Inflammatory macrophage (primary cell): ENCODE measurements at places on chromosomes 6 and 20.

DNA sequence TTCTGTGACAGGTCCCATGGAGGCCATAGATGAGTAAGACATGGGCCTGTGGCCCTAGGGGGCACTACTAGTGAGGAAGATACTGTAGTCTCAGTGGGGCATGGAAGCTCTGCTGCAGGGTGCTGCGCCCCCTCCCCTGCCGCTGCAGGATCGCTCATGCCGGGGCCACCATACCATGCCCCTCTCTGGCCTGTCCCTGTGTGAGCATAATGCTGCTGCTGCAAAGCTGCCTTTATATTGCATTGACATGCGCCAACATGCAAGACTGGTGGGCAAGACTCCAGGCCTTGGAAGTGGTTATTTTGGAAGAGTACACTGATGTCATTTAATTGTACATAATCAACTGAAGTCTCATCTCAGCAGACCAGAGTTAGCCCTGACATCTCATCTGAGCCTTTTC lies 60.0 kb downstream of the TOX2 start:
- no peak for DNase-seq

GRCh38 chr6:159759645-159760044 lies 2.2 kb upstream of the ACAT2 start:
- DNase-seq, result no peak

GRCh38 chr6:41940759-41941279 lies 789 bp downstream of the CCND3 start:
- peak; percentile 41 for DNase-seq

DNA sequence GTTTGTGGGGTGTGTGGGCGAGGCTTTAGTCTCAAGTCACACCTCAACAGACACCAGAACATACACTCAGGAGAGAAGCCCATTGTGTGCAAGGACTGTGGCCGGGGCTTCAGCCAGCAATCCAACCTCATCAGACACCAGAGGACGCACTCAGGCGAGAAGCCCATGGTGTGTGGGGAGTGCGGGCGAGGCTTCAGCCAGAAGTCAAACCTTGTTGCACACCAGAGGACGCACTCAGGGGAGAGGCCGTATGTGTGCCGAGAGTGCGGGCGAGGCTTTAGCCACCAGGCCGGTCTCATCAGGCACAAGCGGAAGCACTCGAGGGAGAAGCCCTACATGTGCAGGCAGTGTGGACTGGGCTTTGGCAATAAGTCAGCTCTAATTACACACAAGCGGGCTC lies 27.8 kb downstream of the ZNF133 start:
- no peak for DNase-seq

DNA sequence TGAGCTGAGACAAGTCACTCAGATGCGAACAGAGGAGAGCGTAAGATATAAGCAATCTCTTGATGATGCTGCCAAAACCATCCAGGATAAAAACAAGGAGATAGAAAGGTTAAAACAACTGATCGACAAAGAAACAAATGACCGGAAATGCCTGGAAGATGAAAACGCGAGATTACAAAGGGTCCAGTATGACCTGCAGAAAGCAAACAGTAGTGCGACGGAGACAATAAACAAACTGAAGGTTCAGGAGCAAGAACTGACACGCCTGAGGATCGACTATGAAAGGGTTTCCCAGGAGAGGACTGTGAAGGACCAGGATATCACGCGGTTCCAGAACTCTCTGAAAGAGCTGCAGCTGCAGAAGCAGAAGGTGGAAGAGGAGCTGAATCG lies 9.5 kb upstream of the SNRNP48 start:
- DNase-seq, result no peak

DNA sequence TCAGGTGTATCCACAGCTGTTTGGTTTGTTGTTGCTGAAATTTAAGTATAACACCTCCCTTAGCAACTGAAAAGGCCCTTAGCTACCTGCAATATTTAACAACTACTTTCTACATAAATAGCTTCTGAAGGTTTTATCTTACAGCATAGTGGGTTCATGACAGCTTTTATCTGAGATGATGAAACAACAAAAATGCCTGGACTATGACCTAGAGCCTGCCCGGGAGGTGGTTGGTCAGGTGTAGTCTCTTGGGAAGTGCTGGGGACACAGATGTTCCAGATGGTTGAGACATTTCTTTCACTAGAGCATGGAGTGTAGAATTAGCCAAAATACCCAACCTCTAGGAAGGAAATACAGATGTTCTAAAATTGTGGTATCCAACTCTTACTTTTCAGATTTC lies 705.4 kb downstream of the MAFB start:
- DNase-seq, result no peak

DNA sequence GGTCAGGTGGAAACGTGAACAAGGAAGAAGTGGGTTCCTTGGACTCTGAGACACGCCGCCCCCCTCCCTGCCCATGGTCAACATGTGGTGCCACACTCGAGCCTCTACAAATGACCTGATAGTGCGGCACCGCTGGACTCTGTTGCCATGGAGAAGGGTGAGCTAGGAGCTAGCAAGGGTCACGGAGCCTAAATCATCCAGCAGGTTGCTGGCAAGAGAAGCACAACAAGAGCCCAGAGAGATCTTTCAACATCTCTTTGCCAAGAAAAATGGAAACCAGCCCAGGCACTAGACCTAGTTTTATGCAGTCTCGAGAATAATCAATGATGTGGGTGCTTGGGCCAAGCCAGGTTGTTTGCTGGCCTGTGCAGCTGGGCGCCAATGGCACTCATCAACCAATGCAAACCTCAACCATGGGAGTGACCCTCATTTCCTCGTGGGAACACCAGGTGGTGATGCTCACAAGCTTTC lies 69.5 kb downstream of the NOL4L start:
- DNase-seq, result no peak

DNA sequence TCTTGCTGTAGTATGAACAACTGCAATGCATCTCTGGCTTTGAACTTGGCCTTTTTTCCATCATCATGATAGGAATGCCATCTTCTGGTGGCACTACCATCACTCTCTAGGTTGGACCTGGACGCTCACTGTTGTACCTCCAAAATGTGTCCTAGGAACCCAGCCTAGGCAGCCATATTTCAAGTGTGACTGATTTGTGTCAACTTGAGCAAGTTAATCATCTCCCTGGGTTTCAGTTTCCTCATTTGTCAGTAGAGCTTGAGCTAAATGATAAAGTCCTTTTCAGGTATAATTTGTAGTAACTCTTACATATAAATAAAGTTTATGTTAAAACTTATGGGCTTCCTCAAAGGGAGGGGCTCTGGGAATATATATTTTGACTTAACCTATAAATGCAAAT lies 241.7 kb upstream of the CEP162 start:
- no peak for DNase-seq

DNA sequence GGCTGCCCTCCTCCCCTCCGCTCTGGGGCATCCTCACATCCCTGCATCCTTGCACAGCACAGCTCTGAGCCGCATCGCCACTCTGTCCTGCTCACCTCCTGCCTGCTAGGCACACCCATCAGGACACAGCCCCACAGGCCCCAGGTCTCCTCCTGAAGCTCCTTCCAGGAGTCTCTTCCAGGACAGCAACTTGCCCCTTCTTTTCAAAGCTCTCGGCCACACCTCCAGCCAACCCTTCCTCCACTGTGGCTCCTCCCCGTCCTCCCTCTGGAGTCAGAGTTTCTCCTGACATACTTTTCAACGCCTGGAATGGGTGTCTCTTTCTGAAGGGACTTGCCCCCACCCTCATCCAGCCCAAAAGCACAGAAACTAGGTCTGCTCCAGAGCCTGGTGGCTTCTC lies 77.3 kb downstream of the SLC23A2 start:
- no peak for DNase-seq

- no peak for DNase-seq
Measured at GRCh38 chr20:53999077-53999476, 71.3 kb downstream of the BCAS1 start.

DNA sequence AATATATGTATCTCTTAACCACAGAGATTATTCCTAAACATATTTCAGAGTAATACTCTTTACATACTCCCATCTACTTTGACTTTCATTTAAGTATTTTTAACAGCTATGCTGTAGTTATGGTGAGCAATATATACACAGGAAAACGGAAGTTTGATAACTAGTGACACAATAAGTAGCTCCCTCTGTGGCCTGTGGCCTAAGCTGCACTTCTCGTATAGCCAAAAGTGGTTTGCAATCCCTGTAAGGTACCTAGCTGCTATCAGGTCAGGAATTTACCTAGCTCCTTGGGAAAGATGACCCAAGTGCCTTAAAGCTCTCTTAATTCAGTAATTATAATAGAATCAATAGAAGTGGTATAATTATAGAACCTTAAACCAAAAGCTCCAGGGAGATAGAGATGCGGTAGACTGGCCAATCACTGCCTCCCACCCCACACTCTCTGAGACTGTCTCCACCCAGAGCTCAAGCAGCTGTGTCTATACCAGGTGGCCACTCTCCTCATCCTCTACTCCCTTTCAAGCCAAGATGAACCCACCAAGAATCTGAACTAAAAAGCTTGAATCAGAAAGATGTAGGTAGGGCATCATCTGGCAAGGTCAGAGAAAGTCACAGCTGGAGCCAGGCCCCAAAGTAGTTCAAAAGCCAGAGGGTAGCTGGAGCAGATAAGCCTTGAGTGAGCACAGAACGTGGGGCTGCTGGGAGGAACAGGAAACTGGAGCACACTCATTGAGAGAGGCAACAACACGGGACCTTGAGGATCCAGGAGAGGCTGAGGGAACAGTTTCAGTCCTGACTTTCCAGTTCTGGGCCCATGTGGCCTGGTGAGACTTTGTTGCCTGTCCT lies 84.9 kb upstream of the ASF1A start:
- peak; percentile 58 for DNase-seq

DNA sequence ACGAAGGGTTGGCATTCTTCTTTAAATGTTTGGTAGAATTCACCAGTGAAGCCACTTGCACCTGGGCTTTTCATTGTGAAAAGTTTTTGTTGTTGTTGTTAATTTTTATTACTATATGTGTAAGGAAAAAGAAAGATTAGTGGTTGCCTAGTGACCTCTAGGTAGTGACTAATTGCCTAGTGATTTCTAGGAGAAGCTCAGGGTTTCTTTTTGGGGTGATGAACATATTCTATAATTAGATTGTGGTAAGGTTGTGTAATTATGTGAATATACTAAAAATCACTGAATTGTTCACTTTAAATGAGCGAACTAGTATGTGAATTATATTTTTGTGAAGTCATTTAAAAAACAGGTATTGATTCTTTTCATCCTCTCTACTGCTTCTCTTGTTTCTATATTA lies 123.8 kb upstream of the TMEM170B start:
- peak; percentile 66 for DNase-seq

DNA sequence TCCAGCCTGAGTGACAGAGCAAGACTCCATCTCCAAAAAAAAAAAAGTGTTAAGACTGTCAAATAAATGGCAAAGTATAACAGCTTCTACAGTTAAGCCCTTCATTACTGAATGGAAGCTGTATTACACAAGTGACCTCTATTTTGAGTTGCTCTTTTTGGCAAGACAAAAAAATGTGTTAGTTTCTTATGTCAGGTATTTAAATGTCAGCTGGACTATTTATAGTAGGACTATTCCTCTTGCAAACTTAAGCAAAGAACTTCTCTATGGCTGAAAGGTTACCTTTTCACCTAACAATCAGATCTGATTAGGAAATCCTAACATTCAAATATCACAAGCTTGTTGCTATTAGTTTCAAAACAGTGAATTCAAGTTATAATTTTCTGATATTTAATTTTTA lies 12.4 kb downstream of the UBE2V1 start:
- DNase-seq, result no peak

GRCh38 chr6:110216140-110216539 lies 35.9 kb downstream of the CDC40 start:
- DNase-seq, result no peak

- no peak for DNase-seq
Measured at GRCh38 chr20:24477831-24478547, 8.6 kb downstream of the SYNDIG1 start.

DNA sequence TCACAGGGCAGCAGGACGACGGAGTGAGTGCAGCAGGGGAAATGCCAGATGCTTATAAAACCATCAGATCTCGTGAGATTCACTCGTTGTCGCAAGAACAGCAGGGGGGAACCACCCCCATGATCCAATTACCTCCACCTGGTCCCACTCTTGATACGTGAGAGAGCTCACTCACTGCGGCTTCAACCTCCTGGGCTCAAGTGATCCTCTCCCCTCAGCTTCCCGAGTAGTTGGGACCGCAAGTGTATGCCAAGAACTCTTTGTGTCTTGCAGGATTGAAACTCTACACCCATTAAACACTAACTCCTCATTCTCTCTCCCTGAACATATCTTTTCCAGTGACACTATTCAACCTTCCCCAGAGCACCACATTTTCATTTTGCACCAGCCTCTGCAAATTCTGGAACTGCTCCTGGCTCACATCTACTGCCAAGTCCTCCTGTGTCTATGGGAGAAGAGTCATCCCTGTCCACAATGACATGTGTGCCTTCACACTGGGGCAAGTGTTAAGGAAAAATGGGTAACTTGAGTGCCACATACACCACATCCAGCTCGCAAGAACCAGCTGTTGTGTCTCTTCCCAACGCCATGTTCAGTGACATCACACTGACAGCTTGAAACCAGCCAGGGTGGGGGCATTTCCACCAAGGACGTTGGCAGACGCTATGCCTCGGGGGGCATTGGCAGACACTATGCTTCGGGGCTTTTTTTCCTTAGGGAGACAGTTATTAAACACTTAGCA lies 14.7 kb upstream of the TAF4 start:
- DNase-seq, result no peak

GRCh38 chr20:18289306-18289705 lies 979 bp downstream of the ZNF133 start:
- DNase-seq, result no peak

GRCh38 chr6:7960141-7960540 lies 49.6 kb upstream of the TXNDC5 start:
- DNase-seq, result no peak

DNA sequence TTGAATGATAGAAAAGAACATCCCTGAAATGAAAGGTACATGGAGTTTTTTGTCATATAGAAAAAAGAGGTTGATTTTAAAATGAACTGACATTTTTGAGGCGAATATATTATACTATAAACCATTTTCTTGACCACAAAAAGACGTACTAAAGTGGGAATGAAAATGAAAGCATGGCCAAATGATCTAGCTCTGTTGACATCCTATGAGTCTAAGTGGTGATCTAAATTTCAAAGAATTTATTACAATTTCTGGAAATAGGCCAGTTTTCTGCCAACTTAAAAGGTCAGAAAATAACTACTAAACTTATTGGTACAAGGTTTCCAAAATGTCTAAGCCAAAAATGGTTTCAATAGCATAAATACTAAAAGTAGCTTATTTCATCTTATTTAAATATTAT lies 536.8 kb downstream of the EYS start:
- DNase-seq, result no peak

DNA sequence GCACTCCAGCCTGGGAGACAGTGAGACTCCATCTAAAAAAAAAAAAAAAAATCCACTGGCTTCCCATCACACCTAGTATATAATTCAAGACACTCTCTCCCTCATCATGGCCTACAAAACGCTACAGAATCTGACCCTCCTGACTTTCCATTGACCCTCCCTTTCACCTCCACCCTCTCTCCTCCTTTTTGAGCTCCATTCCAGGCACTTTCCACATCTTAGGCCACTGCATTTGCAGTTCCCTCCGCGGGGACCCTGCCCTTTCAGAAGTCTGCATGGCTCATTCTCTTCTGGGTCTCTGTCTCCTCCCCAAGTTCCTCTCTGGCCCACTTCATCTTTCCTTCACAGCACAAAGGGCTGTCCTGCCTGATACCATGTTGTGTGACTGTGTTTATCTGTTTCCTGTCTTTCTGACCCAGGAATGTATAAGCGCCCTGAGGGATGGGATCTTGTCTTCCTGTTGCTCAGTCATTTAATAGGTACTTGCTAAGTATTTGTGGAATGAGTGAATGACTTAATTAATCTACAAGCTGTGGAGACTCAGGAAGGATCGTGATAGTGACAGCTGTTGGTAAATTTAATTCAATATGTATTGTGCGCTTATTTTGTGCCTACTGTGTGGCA lies 35.2 kb downstream of the NCR2 start:
- no peak for DNase-seq
